Lung (tissue), 17 donors: ENCODE measurements at places on chromosomes 16 and 17. TPM values are rescaled to one million over a fixed set of nuclear protein-coding genes. Genes with fewer than 3 reads are reported as not detected.

DNA sequence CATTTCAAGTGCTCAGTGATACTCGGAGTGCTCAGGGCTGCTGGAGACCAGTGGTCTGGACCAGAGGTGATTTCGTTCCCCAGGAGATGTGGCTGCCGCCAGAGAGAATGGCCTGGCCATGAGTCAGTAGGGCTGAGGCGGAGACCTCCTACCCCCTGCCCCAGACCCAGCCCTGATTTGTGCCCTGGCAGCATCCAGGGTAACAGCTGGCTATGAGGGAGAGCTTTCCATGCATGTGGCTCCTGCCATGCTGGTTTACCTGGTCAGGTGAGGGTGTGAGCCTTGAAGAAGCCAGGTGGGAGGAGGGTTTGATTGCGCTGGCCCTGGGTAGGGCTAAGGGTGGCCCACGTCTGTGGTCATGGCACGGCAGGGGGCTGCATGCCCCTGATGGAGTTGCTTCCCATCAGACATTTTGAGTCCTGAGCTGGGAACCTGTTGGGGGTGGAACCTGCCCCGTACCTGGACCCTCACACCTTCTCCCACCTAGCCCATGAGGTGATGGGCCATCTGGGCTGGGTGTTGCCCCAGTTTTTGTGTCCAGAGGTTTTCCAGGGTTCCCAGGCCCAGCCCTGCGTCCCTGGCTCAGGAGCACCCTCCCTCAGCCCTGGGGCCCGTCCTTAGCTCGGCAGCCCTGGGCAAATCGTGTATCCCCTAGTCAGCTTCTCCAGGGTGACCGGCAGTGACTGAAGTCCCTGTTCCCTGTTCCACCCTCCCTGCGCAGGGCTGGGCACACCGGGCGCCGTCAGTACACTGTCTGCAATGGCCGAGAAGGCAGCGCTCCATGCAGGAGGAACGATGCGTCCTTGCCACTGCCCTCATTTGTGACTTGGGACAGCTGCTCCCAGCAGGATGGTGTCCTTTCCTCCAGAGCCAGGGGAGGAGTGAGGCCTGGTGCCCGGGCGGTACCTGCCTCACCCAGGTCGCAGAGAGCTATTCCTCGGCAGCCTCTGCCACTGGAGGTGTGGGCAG, 9.0 kb upstream of the CSNK1D start:
- H3K4me3 ChIP-seq, result no peak overlapping the region
- DNase-seq, result no peak
- no peaks in the 10 kb centered on the region for H3K36me3 ChIP-seq
- H3K4me1 ChIP-seq, result peaks cover 1% of the 10 kb centered on the region
- H3K27me3 ChIP-seq, result no peaks in the 10 kb centered on the region

The KCNAB3 gene
- polyA plus RNA-seq, result 2.6 TPM

The ENPP7 gene
- polyA plus RNA-seq, result not detected

The TMEM100 gene
- polyA plus RNA-seq, result 127 TPM

The RPH3AL gene
- polyA plus RNA-seq, result 19.5 TPM

The KRTAP1-5 gene
- not detected for polyA plus RNA-seq

- H3K36me3 ChIP-seq, result peaks cover 10% of the 10 kb centered on the region
- H3K4me3 ChIP-seq, result no peak overlapping the region
- peaks cover 2% of the 10 kb centered on the region for H3K4me1 ChIP-seq
- no peaks in the 10 kb centered on the region for H3K27me3 ChIP-seq
- no peak for DNase-seq
These were observed 20.4 kb downstream of the CYLD start for GRCh38 chr16:50762241-50762640.

GRCh38 chr16:53822936-53823529, 119.1 kb downstream of the FTO start:
- H3K27ac ChIP-seq, result no peak overlapping the region
- H3K4me3 ChIP-seq, result no peak overlapping the region
- H3K27me3 ChIP-seq, result no peaks in the 10 kb centered on the region
- H3K4me1 ChIP-seq, result no peaks in the 10 kb centered on the region

The GFAP gene
- polyA plus RNA-seq, result 0.35 TPM

DNA sequence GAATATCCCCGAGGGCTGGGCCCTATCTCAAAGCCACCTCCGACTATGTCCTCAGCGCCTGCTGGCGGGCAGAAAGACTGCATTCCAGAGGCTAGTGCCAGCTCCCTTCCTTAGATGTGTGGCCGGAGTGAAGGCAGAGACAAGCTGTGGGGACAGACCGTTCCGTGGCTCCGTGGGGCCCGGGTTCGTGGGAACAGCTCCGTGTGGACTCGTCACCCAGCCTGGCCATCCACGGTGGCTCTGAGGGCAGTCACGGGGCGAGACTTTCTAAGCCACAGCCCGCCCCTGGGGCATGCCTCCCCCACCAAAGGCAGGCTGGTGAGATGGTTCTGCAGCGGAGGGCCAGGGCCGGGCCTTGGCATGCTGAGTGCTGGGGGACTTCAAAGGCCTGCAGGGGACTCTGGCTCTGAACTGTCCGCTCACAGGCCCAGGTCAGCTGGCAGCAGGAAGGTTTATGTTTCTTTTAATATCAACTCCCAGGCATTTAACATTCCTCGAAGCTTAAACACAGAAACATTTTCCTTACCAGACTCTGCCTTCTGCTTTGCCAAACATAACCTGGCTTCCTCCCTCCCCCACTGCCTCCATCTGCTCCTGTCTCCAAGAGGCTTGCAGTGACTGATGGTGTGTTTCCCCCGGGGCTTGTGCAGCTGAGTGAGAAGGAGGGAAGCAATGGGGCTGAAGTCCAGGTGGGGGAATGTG, 50.4 kb downstream of the TIMM22 start:
- peak; percentile 85 for DNase-seq
- peaks cover 2% of the 10 kb centered on the region for H3K4me1 ChIP-seq
- H3K4me3 ChIP-seq, result no peak overlapping the region
- H3K27me3 ChIP-seq, result no peaks in the 10 kb centered on the region

The UNC13D gene
- polyA plus RNA-seq, result 61.2 TPM

GRCh38 chr16:23371368-23371767, 69.3 kb downstream of the SCNN1B start:
- no peak overlapping the region for H3K27ac ChIP-seq
- no peak overlapping the region for H3K4me3 ChIP-seq
- DNase-seq, result no peak

DNA sequence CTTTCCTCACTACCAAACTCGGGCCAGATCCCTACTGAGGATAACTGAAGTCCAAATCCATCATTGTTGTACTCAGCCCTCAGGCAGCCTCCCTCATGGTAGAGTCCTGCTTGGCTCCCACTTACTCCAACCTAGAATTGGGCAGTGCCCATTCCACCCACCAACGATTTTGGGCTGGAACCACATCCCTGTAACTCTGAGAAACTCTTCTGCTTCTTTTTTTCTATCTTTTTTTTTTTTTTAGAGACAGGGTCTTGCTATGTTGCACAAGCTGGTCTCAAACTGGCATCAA, 1.2 kb downstream of the PRR14 start:
- H3K4me3 ChIP-seq, result peak overlapping the region; percentile 66
- peak overlapping the region; percentile 85 for H3K27ac ChIP-seq
- H3K27me3 ChIP-seq, result no peaks in the 10 kb centered on the region

The PIK3R6 gene
- 0.93 TPM for polyA plus RNA-seq

The CNGB1 gene
- polyA plus RNA-seq, result 0.18 TPM

- no peak for DNase-seq
- H3K27ac ChIP-seq, result no peak overlapping the region
- H3K36me3 ChIP-seq, result no peaks in the 10 kb centered on the region
- no peaks in the 10 kb centered on the region for H3K27me3 ChIP-seq
These were observed 414.7 kb downstream of the HS3ST3B1 start for GRCh38 chr17:14715561-14715960.

DNA sequence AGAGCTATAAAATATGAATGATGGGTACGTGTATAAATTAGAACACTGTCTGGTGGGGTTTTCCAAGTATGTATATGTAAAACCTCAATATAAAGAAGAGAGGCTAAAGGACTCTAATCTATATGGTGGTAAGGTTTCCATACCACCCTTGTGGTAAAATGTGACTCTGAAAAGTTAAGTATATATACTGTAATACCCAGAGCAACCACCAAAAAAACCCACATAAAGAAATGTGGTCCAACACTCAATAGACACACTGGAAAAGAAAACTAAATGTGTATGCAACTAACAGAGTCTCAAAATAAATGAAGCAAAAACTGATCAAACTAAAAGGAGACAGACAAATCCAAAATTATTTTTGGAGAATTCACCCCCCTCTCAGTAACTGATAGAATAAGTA, 72.2 kb downstream of the XPO6 start:
- H3K36me3 ChIP-seq, result peaks cover 4% of the 10 kb centered on the region
- no peaks in the 10 kb centered on the region for H3K27me3 ChIP-seq
- no peak overlapping the region for H3K27ac ChIP-seq
- no peaks in the 10 kb centered on the region for H3K4me1 ChIP-seq

The CPHXL2 gene
- polyA plus RNA-seq, result not detected

DNA sequence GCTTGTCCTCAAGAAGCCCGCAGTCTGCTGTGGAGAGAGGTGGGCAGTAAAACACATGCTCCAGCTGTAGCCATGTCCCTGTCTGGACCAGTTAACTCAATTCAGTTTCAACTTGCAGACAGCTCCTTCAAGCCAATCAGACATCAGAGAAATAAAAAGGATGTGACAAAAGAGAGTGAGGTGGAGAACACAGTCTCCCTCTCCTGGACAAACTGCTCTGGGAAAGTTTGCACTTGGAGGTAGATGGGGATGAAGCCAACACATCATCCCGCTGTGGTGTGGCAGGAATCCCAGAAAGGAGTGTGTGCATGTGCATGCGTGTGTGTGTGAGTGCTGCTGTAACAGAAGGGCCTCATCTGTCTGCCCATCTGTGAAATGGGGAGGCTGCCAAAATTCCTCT, 358.6 kb upstream of the ASIC2 start:
- H3K27me3 ChIP-seq, result no peaks in the 10 kb centered on the region
- no peaks in the 10 kb centered on the region for H3K4me1 ChIP-seq
- H3K4me3 ChIP-seq, result no peak overlapping the region
- H3K27ac ChIP-seq, result no peak overlapping the region

GRCh38 chr17:16273499-16273898, 56.5 kb downstream of the PIGL start:
- DNase-seq, result no peak
- H3K4me1 ChIP-seq, result peaks cover 3% of the 10 kb centered on the region
- H3K27ac ChIP-seq, result no peak overlapping the region
- H3K27me3 ChIP-seq, result no peaks in the 10 kb centered on the region

GRCh38 chr16:62205459-62205858, 169.2 kb upstream of the CDH8 start:
- no peak overlapping the region for H3K27ac ChIP-seq
- H3K4me1 ChIP-seq, result no peaks in the 10 kb centered on the region
- H3K27me3 ChIP-seq, result no peaks in the 10 kb centered on the region

GRCh38 chr16:1645914-1646525, 32.1 kb upstream of the JPT2 start:
- no peaks in the 10 kb centered on the region for H3K27me3 ChIP-seq
- no peak overlapping the region for H3K27ac ChIP-seq
- H3K4me3 ChIP-seq, result no peak overlapping the region
- DNase-seq, result no peak
- peaks cover 35% of the 10 kb centered on the region for H3K36me3 ChIP-seq

DNA sequence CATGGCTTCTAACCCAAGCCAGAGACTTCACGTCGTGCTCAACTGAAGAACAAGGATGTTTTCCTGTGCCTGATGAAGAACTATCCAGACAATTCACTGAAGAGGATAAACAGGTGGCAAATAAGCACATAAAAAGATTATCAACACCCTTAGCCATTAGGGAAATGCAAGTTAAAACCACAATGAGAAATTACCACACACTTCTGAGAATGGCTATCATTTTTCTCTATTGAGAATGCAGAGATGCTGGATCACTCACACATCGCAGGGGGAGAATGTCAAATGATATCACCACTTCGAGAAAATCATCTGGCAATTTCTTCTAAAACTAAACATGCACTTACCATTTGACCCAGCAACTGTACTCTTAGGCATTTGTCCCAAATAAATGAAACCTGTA, 162.8 kb downstream of the IRX3 start:
- H3K27ac ChIP-seq, result no peak overlapping the region
- no peaks in the 10 kb centered on the region for H3K27me3 ChIP-seq
- DNase-seq, result no peak
- H3K36me3 ChIP-seq, result no peaks in the 10 kb centered on the region

DNA sequence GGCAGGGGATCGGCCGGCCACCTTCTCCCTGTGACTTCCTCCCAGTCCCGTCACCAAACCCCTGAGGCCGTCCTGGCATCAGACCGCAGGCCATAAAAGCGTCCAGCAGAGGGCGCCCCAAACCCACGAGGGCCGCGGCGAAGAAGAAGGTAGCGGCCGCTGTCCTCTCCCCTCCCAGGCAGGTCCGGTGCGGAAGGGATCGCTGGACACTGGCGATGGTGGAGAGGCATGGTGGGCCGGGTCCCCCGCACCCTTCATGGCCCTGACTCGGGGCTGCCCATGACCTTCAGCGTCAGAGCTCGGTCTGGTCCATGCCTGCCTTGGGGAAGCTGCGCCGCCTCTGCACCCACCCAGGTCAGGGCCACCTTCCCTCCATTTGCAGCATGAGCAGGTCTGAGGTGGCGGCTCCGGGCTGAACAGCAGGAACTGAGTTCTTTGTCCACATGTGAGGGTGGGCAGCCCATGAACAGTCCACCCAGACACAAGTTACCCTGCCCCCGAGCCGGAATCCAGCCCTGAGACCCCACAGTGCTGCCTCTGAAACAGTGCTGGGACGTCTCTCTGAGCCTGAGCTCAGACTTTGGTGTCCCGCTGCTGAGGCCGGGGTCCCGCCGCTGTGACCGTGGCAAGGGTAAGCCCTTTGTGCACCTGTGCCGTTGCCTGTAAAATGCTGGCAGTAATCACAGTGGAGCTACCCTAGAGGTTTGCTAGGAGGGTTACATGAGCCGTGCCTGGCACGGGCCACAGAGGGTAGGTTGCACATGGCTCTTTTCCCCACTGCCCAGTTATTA, 40.8 kb upstream of the CMIP start:
- H3K4me1 ChIP-seq, result no peaks in the 10 kb centered on the region
- H3K27ac ChIP-seq, result no peak overlapping the region
- DNase-seq, result peak; percentile 85
- no peaks in the 10 kb centered on the region for H3K36me3 ChIP-seq
- H3K4me3 ChIP-seq, result no peak overlapping the region
- no peaks in the 10 kb centered on the region for H3K27me3 ChIP-seq

GRCh38 chr17:15886804-15887203, 58.1 kb upstream of the ADORA2B start:
- H3K4me3 ChIP-seq, result no peak overlapping the region
- no peaks in the 10 kb centered on the region for H3K4me1 ChIP-seq
- no peaks in the 10 kb centered on the region for H3K36me3 ChIP-seq
- no peak overlapping the region for H3K27ac ChIP-seq
- no peaks in the 10 kb centered on the region for H3K27me3 ChIP-seq
- DNase-seq, result no peak

GRCh38 chr17:11996722-11997146, 541 bp downstream of the ZNF18 start:
- no peaks in the 10 kb centered on the region for H3K36me3 ChIP-seq
- H3K4me3 ChIP-seq, result peak overlapping the region; percentile 93
- DNase-seq, result peak; percentile 66

The KRTAP4-6 gene
- not detected for polyA plus RNA-seq

DNA sequence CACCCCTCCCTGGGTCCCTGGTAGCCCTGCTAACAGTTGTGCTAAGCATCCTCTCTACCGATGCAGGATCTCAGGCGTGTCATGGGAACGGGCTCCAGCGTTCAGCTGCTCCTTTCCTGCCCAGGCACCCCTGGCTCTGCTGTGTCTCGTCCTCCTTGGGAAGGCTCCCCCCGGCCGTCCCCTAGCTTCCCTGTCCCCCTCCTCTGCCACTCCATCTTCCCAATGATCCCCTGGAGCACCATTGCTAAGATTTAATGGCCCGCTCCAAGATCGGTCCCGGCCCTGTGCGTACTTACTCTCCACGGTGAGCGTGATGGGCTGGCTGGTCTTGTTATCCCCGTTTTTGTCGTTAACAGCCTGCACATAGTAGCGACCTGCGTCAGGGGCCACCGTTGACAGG, 135.5 kb upstream of the CDC42EP4 start:
- DNase-seq, result no peak
- no peaks in the 10 kb centered on the region for H3K36me3 ChIP-seq
- no peak overlapping the region for H3K4me3 ChIP-seq
- no peak overlapping the region for H3K27ac ChIP-seq
- H3K27me3 ChIP-seq, result no peaks in the 10 kb centered on the region
